ENCODE measurements at places on chromosomes 5 and 9.

GRCh38 chr5:83034036-83034435, 43.2 kb downstream of the TMEM167A start:
- DNase-seq: no peak

GRCh38 chr5:174922955-174923354, 198.6 kb downstream of the MSX2 start:
- DNase-seq: no peak

DNA sequence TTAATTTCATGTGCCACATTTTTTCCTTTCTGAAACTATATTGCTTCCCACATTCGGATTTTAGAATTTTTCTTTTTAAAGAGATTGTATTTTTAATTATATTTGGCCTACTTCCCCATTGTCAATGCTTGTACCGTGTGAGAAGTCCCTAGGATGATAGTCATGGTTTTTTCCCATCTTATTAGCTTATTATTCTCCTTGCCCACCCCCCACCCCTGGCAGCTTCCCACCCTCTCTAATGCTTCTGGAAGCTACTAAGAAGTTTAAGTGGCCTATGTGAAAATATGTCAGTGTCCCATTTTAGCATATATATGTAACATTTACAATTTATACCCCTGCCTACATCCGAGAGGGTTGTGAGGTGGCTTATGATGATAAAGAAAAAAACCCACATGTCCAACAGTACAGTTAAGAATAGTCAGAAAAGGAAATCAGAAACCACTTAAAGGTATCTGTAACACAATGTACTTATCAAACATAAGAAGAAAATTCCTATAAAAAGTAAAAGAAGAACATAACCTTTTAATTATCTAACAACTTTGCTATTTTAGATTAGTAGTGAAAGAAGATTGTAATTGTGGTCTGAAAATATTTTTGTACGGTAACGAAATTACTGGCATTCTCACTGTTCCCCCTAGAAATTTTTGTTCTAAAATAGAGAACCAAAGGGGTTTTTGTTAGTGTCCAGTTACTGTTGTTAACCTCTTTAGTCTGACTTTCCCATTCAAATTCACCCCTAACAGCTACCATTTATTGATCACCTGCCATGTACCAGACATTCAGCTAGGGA, 62.1 kb downstream of the SLC44A1 start:
- DNase-seq: no peak

DNA sequence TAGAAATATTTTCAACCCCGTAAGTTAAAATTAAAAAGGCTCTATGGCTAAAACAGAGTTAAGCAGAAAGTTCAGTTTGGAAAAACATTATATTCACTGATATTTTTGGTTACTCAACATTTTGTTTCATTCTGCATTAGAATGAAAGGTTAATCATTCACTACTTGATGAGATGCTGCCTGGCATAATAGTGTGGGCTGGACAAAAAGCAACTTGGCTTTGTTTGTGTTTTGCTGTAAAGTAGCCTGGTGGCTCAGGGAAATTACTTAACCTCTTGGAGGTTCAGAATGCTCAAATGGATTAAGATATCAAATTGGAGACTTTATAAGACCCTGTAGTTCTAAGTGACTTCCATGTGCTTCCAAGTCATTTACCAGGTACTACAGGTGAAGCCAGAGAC, 367.4 kb upstream of the TRPC7 start:
- no peak for DNase-seq

DNA sequence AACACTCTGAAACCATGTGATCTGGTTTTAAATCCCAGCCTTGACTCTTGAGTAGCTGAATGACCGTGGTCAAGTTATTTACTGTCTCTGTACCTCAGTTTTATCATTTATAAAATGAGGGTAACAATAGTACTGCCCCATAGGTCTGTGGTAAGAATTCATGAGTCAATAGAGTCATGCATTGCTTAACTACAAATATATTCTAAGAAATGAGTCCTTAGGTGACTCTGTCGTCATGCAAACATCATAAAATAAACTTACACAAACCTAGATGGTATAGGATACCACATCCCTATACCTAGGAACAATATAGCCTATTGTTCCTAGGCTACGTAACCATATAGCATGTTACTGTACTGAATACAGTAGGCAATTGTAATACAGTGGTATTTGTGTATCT, 20.3 kb upstream of the ABCA1 start:
- no peak for DNase-seq

GRCh38 chr5:74013222-74013621, 387.2 kb downstream of the ARHGEF28 start:
- DNase-seq: no peak

DNA sequence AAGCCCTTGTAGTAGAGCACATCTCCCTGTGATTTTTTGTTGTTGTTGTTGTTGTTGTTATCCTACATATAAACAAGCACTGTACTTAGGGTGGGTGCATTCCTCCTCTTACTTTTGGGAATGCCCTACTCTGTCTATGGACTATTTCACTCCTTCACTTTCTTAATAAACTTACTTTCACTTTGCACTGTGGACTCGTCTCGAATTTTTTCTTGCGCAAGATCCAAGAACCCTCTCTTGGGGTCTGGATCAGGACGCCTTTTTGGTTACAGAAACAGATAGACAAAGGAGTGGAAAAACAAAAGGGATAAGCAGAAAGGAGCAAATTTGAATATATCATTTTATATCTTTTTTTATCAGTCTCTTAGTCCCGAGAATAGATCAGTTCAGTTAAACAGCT, 14.4 kb upstream of the PAIP1 start:
- DNase-seq: no peak

GRCh38 chr5:142671266-142671665, 14.6 kb downstream of the FGF1 start:
- no peak for DNase-seq

DNA sequence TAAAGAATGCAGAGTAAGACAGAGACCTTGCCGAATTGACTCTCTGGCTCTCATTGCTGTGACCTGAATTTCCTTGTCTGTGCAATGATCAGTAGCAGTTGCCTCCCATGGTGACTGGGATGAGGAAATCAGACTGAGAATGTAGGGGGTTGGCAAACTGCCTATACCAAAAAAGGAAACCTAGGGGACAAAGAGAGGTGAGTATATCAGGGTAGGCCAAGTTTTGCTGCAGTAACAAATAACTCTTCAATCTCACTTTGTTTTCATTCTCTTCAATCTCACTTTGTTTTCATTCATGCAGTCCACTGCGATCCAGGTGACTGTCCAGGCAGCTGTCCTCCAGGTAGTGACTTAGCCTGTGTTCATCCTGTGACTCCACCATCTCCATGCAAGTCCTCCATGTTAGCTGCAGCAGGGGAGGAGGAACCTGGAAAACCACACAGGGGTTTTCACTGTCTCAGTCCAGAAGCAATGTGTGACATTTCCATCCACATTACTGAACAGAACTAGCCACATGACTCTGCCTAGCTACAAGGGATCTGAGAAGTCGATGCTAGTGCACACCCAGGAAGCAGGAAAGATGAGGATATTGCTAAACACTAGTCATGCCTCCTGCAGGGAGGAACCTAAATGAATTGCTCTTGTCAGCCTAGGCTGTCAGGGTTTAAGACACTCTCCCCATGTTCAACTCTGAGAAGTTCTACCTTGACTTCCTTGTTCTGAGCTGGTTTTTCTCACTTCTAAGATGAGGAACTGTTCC, 26.0 kb downstream of the TMEM174 start:
- no peak for DNase-seq

DNA sequence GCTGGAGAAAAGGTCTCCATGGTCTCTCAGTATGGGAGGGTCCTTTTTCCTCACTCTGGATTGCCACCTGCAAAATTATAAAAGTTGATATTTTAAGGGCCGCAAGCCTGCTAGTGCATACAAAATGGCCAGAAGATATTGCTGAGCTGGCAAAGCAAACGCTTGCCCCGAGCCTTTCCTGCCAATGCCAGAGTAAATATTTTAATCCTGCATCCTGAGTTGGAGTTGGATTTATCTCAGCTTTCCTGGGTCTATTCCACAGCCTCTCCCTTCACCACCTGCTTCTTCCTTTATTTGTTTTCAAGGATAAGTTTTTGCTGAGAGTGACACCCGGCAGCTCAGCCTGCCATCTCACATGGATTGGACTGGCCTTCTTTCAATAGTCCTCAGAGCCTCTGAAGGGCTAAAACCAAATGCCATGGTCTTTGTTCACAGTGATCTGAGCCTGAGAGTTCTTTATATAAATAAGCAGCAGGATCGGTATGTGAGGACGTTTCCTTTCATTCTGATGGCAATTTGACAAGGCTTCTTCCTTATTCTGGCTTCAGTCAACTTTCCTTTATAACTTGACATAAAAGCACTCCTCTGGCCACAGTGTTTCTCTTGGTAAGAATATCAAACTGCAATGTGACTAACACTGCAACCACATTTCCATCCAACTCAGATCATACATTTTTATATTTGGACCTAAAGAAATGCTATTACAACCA, 170.1 kb downstream of the ADAMTS12 start:
- DNase-seq: no peak

- no peak for DNase-seq
Measured at GRCh38 chr5:15646371-15646770, 146.4 kb downstream of the FBXL7 start.

DNA sequence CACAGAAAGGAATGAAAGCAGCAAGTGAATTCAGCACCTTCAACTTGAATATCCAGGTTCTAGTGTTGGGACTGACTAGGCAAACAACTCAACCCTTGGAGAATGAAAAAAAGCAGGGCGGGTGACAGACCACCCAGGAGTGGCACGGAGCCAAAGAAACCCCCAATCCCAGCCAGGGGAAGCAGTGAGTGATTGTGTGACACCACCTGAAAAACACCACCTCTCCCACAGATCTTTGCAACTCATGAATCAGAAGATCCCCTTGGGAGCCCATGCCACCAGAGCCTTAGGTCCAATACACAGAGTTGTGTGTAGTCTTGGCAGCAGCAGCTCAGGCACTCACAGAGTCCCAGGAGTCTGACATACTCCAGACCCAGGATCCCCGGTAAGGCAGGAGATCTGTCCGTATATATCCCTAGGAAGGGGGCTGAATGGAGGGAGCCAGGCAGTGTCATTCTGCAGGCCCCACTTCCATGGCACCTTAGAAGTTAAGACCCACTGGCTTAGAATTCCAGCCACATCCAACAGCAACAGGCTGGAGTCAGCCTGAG, 22.1 kb upstream of the ROR2 start:
- DNase-seq: no peak

- no peak for DNase-seq
Measured at GRCh38 chr5:180021900-180022299, 49.7 kb downstream of the RNF130 start.

DNA sequence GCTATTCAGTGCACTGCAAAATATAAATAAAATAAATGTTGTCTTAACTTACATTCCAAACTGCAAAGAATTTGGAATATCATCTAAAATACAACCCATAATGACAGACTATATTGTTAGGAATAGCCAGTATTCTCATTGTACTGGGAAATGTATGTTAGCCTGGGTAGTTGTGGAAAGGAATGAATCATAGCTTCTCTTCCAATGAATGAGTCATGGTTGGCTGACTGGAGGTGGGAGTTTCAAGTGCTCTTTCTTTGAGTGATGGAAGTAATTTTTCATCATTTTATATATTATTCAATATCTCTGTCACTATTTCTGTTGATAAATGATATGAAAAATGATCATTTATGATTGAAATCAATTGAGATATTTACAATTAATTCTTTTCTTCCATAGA, 158.6 kb upstream of the ARRDC3 start:
- no peak for DNase-seq

DNA sequence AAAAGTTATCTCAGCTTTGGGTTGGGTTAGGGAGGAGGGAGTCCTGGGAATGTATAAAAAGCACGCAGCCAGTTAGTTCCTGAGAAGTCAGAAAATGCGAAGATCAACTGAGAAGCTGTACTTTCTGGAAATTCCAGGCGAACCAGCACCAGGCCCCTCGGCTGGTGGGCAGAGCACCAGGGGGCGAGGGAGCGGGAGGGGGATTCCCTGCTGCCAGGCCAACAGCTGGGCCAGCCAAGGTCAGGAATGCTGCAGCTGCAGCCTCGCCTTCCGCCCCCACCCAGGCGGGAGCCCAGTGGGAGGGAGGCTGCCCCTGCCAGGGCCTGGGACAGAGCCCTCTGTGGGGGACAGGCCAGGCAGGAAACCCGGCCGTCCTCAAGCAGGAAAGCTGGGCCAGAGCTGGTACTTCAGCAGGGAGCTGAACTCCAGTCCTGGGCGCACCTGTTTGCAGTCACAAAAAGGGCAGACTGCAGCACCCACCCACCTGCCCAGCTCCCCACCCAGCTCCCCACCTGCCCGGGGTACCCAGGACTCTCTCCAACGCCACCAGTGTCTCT, 35.5 kb downstream of the VAV2 start:
- DNase-seq: no peak

All from stimulated activated CD4-positive, alpha-beta T cell treated with anti-CD3 and anti-CD28 coated beads, Interleukin-4, amount 100 ng/mL, for 48 hours (primary cell).